ENCODE measurements at places on chromosomes 3 and 15.

DNA sequence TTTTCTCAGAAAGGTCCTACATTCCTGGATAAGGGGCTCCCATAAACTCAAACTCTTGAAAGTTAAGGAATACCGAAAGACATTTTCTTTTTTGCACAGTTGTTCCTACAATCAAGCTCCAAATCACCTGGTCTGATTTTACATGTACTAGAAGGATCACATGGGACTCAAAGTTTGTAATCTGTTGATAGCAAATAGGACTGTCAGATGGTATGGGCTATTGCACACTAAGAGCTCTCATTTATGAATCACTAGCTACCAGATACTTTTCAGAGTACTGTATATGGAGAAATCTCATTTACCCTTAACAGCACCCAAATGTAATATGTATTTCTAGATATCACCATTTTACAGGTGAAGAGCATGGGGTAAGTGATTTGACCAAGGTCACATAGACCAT, 49.5 kb upstream of the CMSS1 start:
- H3K36me3 ChIP-seq, result no peaks in the 10 kb centered on the region
- DNase-seq, result no peak
- no peaks in the 10 kb centered on the region for H3K27me3 ChIP-seq
- no peak overlapping the region for H3K4me3 ChIP-seq

DNA sequence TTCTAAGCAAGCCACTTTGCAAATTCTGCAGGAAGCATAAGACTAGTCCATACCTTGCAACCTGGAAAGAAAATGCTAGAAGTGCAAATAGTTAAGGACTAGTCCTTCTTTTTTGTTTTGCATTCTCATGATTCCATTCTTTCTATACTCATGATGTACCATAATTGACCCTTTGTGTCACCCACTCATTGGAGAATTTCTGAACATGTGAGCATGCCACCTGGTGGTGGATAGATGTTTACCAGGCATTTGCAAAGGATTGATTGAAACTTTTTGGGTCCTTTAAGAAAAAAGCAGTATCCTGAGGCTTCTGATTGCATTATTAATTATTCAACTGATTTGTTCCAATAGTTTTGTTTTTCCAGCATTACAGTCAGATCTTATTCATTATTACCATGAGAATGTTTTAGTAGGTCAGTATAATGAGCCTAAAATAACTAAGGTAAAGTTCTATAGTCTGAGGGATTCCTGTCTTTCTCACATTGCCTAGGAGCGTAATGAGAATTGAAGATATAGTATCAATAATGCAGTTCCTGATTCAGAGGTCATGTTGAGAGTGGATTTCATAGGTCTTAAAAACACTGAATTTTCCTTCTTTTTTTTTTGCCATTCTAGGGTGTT, 20.2 kb upstream of the DIPK2A start:
- H3K27ac ChIP-seq, result no peak overlapping the region
- H3K27me3 ChIP-seq, result no peaks in the 10 kb centered on the region
- no peak overlapping the region for H3K4me3 ChIP-seq
- DNase-seq, result no peak
- H3K4me1 ChIP-seq, result peaks cover 4% of the 10 kb centered on the region

- peaks cover 7% of the 10 kb centered on the region for H3K36me3 ChIP-seq
- peaks cover 10% of the 10 kb centered on the region for H3K4me1 ChIP-seq
- DNase-seq, result no peak
- H3K4me3 ChIP-seq, result no peak overlapping the region
- H3K27ac ChIP-seq, result no peak overlapping the region
Measured at GRCh38 chr3:4069796-4070195, 233.4 kb upstream of the SETMAR start.

DNA sequence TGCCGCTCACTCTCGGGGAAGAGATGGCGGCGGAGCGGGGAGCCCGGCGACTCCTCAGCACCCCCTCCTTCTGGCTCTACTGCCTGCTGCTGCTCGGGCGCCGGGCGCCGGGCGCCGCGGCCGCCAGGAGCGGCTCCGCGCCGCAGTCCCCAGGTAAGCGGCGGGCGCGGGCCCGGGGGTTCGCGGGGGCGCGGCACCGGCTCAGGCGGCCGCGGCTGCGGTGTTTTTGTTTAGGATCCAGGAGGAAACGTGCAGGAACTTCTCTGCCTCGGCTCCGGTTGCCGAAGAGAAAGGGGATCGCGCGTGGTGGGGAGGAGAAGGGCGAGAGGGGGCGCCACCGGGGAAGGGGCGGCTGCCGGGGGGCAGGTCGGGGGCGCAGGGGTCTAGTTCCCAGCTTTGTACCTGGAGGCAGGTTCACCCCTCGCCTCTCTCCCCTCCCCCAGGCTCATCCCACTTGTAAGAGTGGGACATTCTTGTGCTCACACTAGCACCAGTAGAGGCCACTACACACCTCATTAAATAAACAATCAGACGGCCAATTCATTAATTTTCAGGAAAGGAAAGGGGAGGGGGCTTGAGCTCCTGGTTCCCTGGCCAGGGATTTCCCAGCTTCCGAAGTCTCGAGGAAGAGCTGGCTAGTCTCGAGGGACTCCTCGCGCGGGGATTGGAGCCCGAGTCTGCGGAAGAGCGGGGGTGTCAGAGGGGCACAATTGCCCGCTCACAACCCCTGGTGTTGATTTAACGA, 562 bp downstream of the NEO1 start:
- no peaks in the 10 kb centered on the region for H3K36me3 ChIP-seq
- H3K27me3 ChIP-seq, result no peaks in the 10 kb centered on the region
- peak; percentile 59 for DNase-seq
- H3K4me3 ChIP-seq, result no peak overlapping the region
- peak overlapping the region; percentile 98 for H3K27ac ChIP-seq

GRCh38 chr15:72006382-72006781, 111.6 kb downstream of the MYO9A start:
- no peaks in the 10 kb centered on the region for H3K36me3 ChIP-seq
- H3K4me3 ChIP-seq, result no peak overlapping the region
- peaks cover 20% of the 10 kb centered on the region for H3K4me1 ChIP-seq
- H3K27ac ChIP-seq, result no peak overlapping the region
- H3K27me3 ChIP-seq, result no peaks in the 10 kb centered on the region

- no peaks in the 10 kb centered on the region for H3K27me3 ChIP-seq
- no peak overlapping the region for H3K27ac ChIP-seq
- DNase-seq, result no peak
Measured at GRCh38 chr3:62653796-62654195, 221.4 kb downstream of the CADPS start.

DNA sequence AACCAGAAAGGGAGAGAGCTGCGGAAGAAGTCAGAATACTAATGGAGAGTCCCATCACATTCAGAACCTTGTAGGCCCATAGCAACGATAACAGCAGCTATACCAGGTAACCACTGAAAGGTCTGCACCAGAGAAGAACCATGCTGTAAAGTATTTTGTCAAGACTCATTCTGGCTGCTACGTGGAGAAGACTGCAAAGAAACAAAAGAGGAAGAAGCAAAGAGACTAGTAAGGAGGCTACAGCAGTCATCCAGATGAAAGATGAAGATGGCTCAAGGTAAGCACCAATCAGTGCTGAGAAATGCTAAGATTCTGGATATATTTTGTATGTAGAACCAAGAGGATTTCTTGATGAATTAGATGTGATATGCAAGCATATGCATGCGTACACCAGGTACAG, 39.6 kb downstream of the ACAP2 start:
- H3K27ac ChIP-seq, result no peak overlapping the region
- H3K27me3 ChIP-seq, result no peaks in the 10 kb centered on the region
- peaks cover 14% of the 10 kb centered on the region for H3K4me1 ChIP-seq

DNA sequence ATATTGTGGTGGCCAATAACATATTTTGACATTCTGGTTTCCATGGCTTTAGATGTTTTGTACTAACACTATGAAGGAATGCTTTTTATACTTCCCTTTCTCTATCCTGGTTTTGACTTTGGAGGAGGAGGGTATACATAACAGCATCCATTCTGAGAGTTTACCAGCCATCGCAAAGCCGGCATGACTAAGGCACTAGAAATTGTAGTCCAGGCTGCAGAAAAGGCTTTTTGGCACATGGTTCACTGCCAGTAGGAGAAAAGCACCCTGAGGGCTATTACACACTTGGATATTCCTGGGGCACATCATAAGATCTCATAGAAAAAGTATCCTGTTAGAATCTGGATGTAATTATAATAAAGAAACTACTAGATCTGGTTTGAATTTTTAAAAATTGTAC, 101.8 kb downstream of the STT3B start:
- peaks cover 27% of the 10 kb centered on the region for H3K36me3 ChIP-seq
- H3K27me3 ChIP-seq, result no peaks in the 10 kb centered on the region
- no peaks in the 10 kb centered on the region for H3K4me1 ChIP-seq
- H3K27ac ChIP-seq, result peak overlapping the region; percentile 77
- H3K4me3 ChIP-seq, result no peak overlapping the region

GRCh38 chr15:66601521-66601920, 35.7 kb upstream of the LCTL start:
- H3K27me3 ChIP-seq, result peaks cover 25% of the 10 kb centered on the region
- H3K36me3 ChIP-seq, result no peaks in the 10 kb centered on the region
- DNase-seq, result no peak
- H3K4me3 ChIP-seq, result no peak overlapping the region
- H3K4me1 ChIP-seq, result no peaks in the 10 kb centered on the region

DNA sequence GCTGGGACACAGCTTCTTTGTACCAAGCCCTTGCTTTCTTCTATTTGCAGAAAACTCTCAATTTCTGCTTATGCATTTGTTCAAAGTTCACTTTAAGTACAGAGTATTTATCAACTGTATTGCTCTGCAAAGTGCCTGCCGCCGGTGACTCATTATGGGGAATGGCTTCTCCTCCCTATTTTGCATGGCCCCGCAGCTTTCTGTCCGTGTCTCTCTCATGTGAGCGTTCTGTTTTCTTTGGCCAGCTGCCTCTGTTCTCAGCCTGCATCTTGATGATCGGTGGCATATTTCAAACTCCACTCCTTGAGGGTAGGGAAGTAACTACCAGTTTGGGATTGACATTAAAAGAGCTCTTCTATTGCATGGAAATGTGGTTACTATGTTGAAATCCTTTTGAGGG, 28.6 kb upstream of the ST8SIA2 start:
- H3K4me1 ChIP-seq, result peaks cover 10% of the 10 kb centered on the region
- peaks cover 28% of the 10 kb centered on the region for H3K27me3 ChIP-seq
- no peak overlapping the region for H3K27ac ChIP-seq

DNA sequence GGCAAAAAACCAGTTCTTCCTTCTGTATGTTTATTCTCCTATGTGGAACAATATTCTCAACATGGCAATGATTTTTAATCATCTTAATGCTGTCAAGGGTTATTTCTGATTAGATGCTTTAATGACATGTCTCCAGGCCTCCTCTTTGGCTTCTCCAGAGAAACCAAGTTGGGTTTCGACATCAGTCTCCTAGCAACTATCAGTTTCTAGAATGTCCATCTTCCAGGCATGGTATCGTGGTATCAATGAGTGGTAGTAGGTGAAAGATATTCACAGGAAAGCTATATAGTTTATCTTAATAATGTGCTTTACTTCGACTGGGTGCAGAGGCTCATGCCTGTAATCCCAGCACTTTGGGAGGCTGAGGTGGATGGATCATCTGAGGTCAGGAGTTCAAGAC, 128.5 kb downstream of the C3orf70 start:
- no peak overlapping the region for H3K27ac ChIP-seq
- H3K4me1 ChIP-seq, result peaks cover 3% of the 10 kb centered on the region
- H3K27me3 ChIP-seq, result no peaks in the 10 kb centered on the region
- peaks cover 18% of the 10 kb centered on the region for H3K36me3 ChIP-seq
- H3K4me3 ChIP-seq, result no peak overlapping the region

DNA sequence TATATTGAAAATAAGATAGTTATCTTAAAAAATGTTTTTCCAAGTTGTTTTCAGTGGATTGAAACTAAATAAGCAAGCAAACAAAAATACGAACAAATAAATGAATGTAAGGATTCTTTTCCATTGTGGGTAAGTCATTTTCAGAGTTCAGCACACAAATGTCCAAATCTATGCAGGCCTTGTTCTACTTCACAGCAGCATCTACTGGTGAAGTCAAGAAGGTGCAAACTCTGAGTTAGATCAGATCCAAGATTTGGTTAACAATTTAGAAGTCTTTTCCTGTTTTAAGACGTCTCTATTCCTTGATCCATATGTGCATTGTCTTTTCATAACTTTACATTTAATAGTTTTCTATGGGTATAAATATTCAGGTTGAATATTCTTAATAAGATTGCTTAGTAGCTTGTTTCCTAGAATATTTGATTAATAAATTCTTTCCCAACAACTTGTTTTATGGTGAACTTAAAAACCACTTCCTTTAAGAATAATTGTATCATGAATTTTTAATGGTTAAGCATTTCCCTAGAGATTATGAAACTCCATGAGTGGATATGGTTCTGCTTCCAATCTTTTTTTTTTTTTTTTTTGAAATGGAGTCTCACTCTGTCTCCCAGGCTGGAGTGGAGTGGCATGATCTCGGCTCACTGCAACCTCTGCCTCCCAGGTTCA, 10.5 kb downstream of the PTX3 start:
- no peaks in the 10 kb centered on the region for H3K4me1 ChIP-seq
- no peaks in the 10 kb centered on the region for H3K36me3 ChIP-seq
- no peak for DNase-seq
- H3K27me3 ChIP-seq, result no peaks in the 10 kb centered on the region
- no peak overlapping the region for H3K27ac ChIP-seq

DNA sequence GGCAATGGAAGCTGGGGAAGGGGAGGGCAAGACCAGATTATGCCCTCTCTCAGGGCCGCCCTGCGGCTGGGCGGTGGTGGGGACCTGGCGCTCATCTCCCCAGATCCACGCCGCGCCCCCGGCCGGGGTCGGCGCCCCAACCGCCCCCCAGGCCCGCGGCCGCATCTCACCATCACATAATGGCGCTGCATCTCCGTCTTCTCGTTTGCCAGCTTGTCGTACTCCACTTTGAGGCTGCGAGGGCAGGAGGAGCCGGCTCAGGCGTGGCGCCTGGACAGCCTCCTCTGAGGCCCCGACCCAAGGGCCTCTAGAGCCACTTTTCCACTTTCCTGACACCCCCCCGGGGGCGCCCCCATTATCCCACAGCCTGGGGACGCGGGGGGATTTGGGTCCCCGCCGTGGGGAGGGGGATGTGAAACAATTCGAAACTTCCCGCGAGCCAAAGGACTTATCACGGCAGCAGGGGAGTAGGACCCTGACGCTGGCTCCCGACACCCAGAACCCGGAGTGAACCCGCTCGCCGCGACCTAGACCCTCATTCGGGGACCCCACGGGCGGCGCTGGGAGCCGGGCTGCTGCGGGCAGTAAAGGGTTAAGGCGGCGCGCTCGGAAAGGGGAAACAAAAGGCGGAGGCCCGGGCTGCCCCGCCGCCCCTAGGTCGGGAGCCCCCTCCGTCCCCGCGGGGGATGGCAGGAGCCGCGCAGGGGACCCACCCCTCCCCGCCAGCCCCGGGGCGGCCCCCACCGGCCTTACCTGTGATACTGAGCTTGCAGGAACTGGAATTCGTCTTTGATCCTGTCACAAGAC, 2.1 kb downstream of the TLE3 start:
- peaks cover 13% of the 10 kb centered on the region for H3K36me3 ChIP-seq
- no peaks in the 10 kb centered on the region for H3K27me3 ChIP-seq
- peak overlapping the region; percentile 71 for H3K27ac ChIP-seq
- peaks cover 55% of the 10 kb centered on the region for H3K4me1 ChIP-seq
- peak overlapping the region; percentile 99 for H3K4me3 ChIP-seq

DNA sequence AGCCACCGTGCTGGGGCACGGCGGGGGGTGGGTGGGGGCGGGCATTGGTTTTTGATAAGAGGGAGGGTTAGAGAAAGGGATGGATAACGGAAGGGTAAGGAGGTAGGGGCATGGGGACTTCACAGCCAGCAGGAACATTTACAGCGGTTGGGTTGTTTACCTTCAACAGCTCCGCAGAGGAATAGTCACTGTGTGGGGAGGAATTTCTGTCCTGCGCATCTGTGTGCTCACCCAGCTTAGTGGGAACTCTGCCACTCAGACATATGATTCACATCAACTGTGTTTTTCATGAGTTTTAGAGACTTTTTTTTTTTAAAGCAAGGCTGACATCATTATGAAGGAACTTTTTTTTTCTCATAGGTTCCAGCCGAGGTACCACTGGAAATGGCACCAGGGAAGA, 19.6 kb downstream of the CHRD start:
- no peaks in the 10 kb centered on the region for H3K36me3 ChIP-seq
- H3K27ac ChIP-seq, result no peak overlapping the region
- DNase-seq, result no peak
- peaks cover 28% of the 10 kb centered on the region for H3K27me3 ChIP-seq
